AG20443 (cell line): ENCODE measurements at places on chromosomes 13 and 19.

DNA sequence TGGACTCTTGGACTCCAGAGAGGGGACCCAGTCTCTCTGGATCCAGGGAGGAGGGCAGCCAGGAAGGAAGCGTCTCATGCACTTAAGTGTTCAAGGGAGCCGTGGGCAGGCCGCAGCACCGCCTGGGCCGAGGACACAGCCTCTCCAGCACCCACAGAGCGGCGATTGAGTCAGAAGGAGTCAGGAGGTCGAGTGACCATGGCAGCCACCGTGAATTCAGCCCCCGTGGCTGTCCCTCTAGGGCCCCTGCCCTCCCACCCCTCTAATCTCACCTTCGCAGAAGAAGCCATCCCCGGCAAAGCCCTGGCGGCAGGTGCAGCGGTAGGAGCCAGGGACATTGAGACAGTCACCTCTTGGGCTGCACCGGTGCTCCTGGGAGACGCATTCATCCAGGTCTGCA is 38.0 kb downstream of the FBN3 start:
- DNase-seq: peak; percentile 8

DNA sequence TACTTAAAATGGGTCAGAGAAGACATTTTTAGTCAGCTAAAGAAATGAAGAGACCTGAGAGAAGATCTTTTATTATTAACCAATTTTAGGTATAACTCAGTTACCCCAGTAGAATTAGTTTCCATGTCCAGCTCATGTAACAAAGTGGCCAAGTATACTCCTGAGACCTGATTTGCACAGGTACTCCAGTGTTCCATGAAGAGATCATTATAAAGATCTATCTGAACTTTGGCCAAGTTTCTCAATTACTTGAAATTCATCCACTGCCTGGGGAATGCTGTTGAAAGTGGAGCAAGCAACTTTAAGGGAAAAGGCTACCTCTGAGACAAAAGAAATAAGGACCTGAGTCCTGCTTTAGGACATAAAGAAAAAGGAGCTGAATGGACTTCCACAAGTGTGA is 47.0 kb downstream of the EDNRB start:
- DNase-seq: no peak

DNA sequence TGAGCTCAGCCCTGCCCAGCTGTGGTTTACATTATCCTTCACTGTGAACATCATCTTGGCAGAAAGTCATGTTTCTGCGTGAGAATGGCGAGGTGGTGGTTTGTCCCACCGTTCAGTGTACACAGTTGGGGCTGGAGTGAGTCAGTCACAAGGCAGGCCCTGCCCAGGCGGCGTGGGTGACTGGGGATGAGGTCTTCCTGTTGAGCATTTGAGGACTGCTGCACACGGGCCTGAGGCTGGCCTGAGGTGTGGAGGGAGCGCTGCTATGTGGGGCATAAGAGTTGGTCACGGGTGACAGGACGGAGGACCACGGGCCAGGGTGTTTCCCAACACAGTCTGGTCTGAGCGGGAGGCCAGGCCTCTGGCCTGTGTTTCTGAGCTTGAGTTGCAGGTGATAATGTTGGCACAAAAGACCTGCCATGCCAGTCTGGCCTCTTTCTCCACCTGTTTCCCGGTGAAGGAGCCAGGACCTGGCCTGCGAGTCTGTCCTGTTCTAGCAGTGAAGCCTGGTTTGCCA is 13.4 kb upstream of the C19orf33 start:
- peak; percentile 95 for DNase-seq

GRCh38 chr19:33954686-33955085 is 158.0 kb downstream of the KCTD15 start:
- DNase-seq: no peak

DNA sequence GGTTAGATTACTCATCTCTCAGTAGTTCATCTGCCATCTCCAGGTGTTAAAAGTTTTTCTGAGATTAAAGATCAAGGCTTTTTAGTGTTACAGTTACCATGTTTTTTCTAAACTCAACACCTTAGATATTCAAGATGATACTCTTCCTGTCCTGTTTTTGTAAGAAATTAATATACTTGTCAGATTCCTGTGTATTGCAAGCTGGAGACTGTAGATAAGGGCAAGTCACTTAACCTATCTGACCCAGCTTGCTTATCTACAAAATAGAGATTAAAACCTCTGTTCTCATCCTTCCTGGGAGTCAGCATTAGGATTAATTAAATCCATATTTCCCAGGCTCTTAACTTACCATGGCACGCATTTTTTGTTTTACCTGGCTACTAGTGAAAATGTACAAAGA is 25.2 kb downstream of the SUGT1 start:
- no peak for DNase-seq

GRCh38 chr19:33960566-33960965 is 163.9 kb downstream of the KCTD15 start:
- DNase-seq: no peak

GRCh38 chr13:79988573-79988972 is 352.4 kb downstream of the SPRY2 start:
- DNase-seq: peak; percentile 68

DNA sequence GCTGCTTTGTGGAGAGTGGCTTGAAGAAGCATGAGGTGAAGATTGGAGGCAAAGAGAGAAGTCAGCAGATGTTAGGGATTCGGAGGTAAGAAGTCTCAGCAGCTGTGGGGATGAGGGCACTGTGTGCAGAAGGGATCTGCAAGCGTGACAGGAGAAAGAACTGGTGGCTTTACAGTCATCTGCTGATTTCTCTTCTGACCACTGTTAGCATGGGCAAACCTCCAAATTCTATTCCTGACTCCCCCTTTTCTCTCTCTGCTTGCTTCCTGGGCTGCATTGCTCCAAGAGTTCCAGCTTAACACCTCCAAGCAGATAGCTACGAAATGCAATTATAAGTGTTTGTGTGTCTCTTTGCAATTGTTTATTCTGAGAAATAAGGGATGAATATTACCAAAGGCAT is 159.6 kb downstream of the GGACT start:
- no peak for DNase-seq

DNA sequence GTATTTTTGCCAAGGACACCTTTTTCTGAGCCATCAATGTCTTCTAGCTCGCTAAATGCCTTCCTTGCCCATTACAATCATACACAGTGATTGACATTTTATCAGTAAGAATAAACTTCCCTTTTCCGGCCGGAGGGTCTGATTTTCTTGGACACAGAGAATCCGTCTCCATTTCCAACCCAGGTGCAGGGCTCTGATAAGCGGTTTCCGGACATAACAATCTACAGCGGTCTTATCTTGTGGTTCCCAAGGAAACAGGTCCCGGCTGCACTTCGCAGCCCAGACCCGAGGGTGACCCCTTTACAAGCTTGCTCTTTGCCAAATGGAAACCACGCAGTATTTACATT is 5.1 kb upstream of the ZNF77 start:
- DNase-seq: no peak

DNA sequence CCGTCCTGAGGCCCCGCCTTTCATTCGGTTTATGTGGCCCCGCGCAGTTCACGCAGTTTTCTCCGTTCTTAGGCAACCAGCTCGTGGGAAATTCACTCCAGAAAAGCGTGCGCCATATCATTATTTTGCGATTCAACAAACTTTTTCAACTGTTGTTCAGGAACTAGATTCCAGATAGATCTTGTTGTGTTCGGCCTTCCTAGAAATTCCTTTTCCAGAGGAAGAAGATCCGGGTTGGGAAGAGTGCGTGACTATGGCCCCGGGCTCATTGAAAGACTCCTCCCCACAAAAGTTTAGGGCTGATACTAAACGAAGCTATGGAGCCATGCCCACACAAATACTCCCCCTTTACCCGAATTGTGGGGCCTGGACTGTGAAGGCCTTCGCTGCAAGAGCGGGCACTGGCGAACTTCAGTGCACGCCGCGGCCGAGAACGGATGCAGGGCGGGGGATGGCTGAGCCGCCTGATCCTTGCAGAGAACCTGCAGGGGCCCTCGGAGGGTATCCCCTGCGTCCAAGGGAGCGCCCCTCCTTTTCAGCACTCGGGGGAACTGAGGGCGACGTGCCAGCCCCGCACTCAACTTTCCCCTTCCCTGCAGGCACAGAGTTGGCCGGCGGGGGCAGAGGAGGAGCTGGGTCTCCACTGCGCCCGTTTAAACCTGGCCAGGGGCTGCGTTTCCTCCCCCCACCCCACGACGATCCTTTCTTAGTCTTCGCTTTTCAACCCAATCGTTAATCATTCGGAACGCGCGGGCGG is 904 bp upstream of the SOX1 start:
- no peak for DNase-seq

- peak; percentile 60 for DNase-seq
Measured at GRCh38 chr13:40589285-40590109, 76.9 kb downstream of the FOXO1 start.

DNA sequence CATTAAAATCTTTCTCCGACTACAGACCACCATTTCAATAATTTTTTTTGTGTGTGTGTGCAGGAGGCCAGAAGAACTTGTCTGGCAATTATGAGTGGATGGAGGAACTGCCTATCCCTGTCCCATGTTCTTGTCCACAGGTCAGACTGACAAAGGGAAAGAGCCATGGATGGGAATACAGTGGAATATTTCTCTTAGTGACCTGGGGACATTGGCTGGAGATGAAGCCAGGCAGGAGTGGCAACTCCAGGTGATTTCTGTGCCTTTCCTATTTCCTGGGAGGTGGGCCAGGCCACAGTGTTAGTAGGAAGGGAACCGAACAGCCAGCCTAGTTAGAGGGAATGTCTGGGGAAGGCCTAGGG is 3.7 kb downstream of the PSG9 start:
- DNase-seq: no peak

DNA sequence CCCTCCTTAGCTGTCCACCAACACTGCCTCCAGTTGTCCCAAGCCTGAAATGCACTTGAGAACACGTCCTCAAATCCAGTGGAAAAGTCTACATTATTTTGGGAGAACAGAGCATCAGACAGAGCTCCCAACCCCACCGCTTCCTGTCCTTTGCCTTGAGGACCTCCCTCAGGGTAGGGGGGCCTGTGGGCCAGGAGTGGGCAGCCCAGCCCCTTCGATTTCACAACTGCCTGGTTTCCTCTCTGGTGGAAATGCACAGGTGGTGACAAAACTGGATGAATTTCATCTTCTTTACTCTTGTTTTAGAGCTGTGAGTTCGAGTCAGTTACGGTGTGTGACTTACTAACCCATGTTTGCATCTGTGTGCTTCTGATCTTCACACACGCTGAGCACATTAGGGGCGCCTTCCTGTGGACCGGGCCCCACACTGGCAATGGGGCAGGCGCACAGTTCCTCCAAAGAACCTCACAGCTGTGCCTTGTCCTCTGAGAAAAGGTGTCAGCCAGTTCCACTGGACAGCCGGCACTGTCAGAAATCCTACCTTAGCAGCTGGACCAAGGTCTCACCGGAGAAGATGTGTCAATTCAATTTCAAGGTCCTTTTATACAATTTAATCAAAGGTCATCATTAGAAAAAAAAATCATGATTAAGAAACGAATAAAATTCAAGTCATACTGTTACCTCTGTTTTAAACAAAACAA is 80.2 kb downstream of the IRS2 start:
- no peak for DNase-seq

GRCh38 chr19:46753420-46754155 is 7.3 kb upstream of the STRN4 start:
- DNase-seq: peak; percentile 56

DNA sequence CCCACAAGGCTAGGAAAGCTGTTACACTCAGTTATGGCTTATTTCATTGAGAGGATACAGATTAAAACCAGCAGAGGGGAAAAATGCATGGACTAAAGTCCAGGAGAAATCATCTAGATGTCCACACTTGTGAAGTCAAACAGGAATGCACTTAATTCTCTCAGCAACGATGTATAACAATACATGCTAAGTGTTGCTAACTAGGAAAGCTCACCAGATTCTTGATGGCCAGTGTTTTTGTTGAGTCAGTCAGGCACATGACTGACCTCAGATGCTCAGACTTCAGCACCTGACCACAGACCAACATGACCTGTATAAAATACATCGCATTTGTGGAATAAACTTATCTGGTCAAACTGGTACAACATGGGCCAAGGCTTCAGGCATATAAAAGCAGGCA is 470.2 kb upstream of the PRR20A start:
- DNase-seq: no peak

DNA sequence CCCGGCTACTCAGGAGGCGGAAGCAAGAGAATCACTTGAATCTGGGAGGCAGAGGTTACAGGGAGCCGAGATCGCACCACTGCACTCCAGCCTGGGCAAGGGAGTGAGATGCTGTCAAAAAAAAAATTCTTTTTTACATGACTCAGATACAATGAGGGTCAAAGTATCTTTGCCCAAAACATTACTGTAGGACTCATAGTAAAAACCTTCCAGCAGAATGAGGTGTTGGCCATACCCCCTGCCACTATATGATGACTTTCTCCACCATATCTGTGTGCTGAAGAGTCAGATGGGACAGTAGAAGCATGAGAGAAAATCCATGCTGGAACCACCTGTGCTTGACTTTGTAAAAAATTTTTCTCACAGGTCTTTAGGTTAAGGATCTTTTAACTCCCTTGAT is 86.7 kb downstream of the COL4A2 start:
- DNase-seq: no peak

DNA sequence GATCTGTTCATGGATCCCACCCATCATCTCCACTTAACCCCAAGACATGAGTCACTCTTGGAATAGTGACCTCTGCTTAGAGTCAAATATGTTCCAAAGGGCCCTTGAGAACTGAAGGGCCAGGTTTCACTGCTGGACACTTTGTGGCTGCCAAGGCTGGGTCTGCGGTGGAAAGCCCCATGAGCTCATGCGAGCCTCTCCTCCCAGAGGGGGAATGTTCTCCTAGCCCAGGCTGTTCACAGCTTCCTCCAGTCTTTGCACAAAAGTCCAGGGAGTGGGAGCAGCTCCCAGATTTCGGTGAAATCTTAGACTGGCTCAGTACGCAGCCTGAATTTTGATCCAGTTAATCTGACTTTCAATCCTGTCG is 732 bp upstream of the DCLK1 start:
- DNase-seq: no peak

GRCh38 chr19:31821346-31821745 is 472.1 kb upstream of the TSHZ3 start:
- DNase-seq: no peak

DNA sequence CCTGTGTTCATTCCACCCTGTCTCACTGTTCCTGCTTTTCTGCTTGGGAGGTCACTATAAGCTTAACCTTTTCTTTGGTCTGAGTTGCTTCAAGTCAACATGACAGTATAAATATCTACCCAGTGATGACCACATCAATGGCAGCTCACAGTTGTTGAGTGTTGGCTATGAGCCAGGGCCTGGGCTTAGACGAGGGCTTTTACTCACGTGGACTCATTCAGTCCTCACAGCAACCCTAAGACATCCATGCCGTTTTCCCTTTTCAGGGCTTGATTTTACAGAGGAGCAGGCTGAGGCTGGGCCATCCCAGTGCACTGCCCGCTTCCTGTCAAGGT is 10.2 kb upstream of the CCDC97 start:
- DNase-seq: peak; percentile 49

DNA sequence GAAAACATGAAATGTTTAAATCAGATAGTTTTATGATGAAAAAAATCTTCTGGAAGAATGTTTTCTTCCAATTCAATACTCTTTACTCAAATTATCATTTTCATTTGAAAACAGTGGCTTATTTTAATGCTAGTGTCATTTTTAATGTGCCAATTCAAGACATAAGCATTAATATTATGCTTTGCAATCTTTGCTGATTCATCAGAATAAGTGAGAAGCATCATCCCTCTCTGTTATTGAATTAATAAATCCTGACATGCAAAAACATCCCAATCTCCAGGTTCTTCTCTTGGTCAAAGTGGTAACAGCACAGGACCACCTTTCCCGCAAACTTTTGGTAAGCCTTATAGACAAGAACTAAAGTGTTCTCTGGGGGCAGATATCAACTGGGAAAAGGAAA is 3.8 kb downstream of the INTS6 start:
- no peak for DNase-seq

GRCh38 chr13:63403733-63404132 is 1988.1 kb upstream of the PCDH20 start:
- no peak for DNase-seq
